ENCODE measurements at places on chromosomes 1 and 21.

- no peak for DNase-seq
Measured at GRCh38 chr1:109207467-109208103, 6.1 kb upstream of the SARS1 start.

DNA sequence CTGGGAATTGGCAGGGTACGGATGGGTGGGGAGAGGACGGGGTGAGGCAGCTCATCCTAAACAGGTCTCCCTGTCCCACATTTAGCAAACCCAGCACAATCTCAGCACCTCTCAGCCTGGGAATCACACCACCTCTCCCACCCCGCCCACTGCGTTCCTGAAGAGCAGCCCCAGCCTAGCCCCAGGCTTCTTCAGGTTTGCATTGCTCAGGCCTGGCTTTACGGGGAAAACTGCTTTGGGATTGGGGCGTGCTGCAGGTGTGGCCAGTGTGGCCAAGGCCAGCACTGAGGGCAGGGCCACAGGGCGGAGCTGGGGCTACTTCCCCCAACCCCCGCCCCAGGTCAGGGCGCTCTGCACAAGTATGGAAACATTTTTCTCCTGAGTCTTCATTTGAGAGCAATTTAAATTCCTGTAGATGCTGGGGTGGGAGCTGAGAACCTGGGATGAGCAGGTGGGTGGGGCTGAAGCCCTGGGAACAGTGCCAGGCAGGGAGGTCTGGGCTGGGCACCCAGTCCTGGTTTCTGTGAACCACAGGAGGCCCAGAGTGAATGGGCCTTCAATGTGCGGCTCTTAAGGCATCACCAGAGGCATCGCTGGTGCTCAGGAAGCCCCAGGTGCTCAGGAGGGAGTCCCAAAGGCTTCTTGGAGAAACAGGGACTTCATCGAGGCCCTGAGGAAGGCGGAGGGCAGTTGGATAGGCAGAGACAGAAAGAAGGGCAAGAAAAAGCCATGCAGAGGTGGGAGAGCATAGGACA, 24.1 kb downstream of the TNNT2 start:
- DNase-seq: no peak

- DNase-seq: no peak
Measured at GRCh38 chr1:224317383-224318045, 12.5 kb downstream of the NVL start.

DNA sequence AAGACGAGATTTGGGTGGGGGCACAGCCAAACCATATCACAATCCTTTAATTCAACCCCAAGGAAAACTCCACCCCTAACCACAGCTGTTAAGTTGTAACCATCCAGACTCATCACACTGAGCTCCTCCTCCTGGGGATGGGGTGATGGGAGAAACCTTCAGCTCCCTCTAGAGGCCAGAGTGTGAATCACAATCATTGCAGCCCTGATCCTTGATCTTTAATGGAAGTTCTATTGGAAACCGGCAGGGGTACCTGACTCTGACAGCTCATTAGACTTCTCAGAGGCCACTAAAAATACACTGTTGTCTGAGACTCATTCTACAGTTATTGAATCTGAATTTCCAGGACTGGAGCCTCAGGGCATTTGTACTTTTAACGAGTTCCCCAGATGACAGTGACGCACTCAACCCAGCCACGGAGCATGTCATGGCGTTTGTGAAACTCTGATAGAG, 127.2 kb downstream of the IGSF21 start:
- peak; percentile 31 for DNase-seq

- DNase-seq: no peak
Measured at GRCh38 chr1:110627764-110628163, 21.6 kb upstream of the KCNA2 start.

GRCh38 chr1:109787845-109788601, 24.3 kb upstream of the EPS8L3 start:
- DNase-seq: no peak

- DNase-seq: peak; percentile 70
Measured at GRCh38 chr1:44609412-44609767, 64.9 kb downstream of the TMEM53 start.

DNA sequence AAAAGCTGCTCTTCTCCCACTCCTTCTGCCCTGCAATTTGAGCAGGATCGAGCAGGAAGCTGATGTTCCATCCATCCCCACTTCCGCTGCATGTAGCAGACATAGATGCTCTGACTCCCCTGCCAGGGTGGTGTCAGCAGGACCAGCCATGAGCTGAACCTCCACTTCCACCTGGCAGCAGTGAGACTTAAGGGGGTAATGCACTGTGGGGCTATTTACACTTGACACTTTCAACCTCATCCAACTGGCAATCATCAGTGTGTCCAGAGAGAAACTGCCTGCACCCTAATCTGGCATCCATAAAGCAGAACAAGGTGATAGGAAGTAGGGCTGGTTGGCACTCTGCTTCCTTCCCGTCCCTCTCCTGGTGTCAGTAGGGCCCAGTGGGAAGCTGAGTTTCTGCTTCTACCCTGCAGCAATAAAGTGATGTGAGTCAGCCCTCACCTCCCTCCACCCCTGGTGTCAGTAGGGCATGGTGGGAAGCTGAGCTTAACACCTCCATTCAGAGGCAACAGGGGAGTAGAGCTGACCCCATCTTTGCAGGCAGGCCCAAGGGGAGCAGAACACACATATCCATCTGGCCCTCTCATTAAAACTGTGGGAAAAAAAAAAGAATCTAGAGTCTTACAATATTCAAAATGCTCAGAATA, 272.3 kb downstream of the PTPRU start:
- no peak for DNase-seq

DNA sequence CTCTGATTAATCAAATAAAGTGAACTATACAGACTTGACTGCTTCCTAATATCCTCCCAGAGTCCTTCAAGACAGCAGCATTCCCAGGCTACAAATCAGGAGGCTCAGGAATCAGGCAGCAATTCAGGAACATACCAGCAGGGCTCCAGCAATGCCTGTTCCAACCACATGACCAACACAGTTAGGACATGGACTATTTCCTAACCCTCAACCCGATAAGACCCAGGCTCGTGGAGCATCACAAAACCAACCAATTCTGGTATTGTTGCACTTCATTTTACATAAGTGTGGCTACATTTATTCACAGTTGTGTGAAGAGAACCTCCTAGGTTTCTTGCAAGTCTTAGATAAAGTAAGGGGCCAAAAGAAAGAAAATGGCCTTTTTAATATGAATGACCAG, 546.2 kb upstream of the ADGRL2 start:
- no peak for DNase-seq

- no peak for DNase-seq
Measured at GRCh38 chr1:63073309-63074306, 248.8 kb upstream of the FOXD3 start.

DNA sequence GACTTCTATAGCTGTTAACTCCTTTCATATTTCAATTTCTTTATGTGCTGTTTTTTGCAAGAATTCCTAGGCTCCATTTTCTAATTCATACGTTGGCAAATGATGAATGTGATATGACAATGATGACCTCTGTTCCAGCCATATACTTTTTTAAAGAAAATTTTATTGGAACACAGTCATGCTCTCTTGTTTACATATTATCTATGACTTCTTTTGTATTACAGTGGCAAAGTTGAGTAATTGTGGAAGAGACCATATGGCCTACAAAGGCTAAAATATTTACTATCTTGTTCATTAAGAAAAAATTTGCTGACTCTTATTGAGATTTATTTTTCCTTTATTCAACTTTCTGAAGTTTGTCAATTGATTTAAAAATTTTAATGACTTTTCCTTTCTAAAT, 7.1 kb downstream of the IFI44L start:
- no peak for DNase-seq

DNA sequence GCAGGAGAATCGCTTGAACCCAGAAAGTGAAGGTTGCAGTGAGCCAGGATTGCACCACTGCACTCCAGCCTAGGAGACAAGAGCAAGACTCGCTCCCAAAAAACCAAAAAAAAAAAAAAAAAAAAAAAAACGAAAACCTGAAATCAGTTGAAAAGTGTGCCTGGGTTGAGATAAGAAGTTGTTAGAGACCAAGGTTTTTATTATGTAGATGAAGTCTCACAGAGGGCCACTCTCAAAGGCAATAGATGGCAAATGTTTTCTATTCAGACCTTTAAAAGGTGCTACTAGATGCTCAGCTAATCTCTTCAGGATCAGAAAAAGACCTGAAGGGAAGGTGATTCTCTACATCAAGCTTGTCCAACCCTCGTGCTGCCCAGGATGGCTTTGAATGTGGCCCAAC, 17.6 kb downstream of the CAPN2 start:
- no peak for DNase-seq

DNA sequence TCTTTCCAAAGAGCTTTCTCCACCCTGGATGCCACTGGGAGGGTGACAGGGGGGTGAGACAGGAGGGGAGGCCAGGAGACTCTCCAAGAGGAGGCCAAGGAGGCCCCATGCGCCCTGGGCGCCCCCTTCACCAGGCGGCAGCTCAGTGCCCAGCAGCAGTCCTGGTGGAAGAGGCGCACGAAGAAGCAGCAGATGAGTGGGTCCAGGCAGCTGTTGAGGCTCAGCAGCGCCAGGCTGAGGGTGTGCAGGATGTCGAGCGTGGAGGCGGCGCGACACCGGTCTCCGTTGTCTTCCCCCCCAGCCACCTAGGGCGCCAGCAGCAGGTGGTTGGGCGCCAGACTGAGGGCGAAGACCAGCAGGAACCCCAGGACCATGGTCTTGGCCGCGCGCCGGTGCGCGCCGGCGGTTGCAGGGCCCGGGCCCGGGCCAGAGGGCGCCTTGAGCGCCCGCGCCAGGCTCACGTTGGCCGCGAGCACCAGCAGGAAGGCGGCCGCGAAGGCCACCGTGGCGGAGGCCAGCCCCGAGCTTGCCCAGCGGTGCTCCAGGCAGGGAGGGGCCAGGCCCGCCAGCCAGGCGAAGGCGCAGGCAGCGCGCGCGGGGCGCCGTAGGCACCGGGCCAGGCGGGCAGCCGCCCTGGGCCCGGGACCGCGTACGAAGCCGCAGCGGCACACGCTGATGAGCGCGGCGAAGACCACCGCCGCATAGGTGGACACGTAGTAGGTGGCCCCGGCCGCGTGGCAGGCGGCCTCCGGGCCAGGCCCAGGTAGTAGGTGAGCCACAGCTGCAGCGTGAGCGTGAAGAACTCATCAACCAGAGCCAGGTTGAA, 8.6 kb downstream of the TMEM35B start:
- no peak for DNase-seq

GRCh38 chr1:206609229-206609991, 2.9 kb downstream of the EIF2D start:
- DNase-seq: no peak

DNA sequence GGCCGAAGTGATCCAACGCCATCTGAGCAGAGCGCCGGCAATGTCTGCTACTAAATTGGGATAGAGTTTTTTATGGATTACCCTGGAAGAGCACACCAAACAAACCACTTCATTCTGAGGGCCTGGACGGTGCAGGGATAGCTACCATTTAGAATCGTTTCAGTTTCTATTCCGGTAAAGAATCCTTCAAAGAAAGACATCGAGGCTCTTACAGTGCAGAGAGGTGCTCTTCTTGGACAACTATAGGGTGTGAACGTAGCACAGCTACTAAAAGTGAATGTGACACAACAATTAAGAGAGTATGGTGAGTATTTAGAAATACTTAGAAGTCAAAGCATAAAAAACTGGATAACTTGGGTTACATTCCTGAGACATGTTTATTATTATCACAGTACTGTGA, 16.1 kb downstream of the HIVEP3 start:
- DNase-seq: no peak

DNA sequence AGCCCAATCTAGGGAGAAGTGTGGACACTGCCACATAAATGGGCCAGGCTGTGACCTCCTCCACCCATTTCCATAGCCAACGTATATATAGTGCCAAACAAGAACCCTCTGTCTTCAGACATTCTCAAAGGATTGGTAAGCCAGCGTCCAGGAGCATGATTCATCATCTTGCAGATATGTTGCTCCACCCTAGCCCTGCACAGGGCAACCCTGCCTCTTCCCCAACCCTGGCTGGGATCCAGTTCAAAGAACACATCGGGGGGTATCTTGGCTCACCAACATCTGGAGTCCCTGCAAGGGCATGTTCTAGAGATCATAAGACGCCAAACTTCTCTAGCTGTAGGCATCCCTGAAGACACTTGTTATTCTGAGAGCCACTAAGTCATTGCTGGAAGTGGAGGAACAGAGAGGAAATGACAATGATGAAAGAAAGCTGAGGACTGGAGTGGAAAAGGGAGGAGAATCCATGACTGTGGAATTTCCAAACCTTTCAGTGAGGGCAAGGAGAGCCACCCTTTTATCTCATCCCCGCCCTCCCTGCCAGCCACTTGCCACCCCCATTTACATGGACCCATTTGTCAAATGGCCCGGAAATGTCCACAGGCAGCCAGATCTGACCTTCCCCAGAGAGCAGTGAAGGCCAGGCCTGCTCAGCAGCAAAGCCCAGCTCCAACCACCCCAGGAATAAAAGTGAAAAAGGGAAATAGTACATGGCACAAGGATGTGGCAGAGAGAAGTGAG, 144.1 kb upstream of the CTTNBP2NL start:
- DNase-seq: peak; percentile 71

GRCh38 chr1:168373869-168374268, 93.2 kb downstream of the TBX19 start:
- no peak for DNase-seq

DNA sequence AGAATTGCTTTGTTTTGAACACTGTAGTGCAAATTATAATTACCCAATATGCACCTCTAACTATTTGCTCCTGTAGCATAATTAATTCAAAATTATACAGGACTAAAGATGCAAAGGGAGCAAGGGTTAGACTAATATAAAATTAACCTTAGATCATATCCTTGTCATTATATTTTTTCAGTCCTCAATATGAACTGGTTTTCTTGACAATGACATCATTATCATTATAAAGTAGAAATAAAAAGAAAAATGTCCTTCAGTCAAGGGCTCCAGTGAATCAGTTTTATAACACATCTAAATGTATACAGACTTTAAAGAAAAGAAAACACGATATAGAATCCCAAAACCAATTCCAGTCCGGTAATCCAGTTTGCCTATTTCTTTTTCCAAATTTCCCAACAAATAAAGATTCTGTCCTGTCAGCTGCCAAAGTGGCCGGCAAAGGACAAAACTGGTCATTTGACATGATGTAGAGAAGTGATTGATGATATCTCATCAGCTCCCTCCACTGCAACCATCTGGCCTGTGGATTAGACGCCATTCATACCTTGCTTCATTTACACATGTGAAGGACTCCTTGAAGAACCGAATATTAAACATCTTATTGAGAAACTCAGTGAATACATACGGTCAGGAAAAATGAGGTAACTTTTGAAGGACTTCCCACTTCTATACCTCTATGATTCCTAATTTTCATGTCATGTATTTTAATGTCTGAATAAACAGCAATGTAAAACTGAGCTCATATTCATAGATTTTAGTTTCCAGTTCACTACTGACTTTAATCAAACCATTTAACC, 15.5 kb downstream of the DPYD start:
- no peak for DNase-seq

DNA sequence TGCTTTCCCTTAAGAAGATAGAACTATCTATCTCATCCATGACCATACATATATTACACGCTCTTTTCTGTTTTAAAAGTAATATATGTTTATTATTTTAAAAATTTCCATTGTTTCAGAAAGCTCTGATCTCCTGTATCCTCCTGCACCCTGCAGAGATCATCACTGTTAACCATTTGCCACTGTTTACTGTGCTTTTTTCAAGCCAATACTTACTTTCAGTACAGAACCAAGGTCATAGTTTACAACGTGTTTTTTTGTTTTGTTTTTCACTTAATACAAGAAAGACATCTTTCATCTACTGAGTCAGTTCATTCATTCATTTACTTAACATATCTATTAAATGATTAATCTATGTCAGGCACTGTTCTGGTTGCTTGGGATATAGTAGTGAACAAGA, 10.2 kb downstream of the SESN2 start:
- no peak for DNase-seq

- no peak for DNase-seq
Measured at GRCh38 chr1:149979245-149979971, 31.1 kb downstream of the OTUD7B start.
